ENCODE measurements at places on chromosomes 13 and 19.

GRCh38 chr13:69935043-69935442, 172.6 kb upstream of the ATXN8OS start:
- no peak for DNase-seq

GRCh38 chr13:107447591-107447990, 767.7 kb downstream of the LIG4 start:
- DNase-seq, result no peak

GRCh38 chr19:49820125-49820524, 2.0 kb downstream of the MED25 start:
- no peak for DNase-seq

- no peak for DNase-seq
These were observed 105.0 kb downstream of the IER2 start for GRCh38 chr19:13255041-13255718.

GRCh38 chr13:65932587-65933239, 1297.4 kb downstream of the PCDH9 start:
- no peak for DNase-seq

GRCh38 chr13:74920361-74920760, 561.6 kb downstream of the TBC1D4 start:
- DNase-seq, result no peak

GRCh38 chr19:33403221-33403972, 29.9 kb downstream of the CEBPG start:
- DNase-seq, result no peak

DNA sequence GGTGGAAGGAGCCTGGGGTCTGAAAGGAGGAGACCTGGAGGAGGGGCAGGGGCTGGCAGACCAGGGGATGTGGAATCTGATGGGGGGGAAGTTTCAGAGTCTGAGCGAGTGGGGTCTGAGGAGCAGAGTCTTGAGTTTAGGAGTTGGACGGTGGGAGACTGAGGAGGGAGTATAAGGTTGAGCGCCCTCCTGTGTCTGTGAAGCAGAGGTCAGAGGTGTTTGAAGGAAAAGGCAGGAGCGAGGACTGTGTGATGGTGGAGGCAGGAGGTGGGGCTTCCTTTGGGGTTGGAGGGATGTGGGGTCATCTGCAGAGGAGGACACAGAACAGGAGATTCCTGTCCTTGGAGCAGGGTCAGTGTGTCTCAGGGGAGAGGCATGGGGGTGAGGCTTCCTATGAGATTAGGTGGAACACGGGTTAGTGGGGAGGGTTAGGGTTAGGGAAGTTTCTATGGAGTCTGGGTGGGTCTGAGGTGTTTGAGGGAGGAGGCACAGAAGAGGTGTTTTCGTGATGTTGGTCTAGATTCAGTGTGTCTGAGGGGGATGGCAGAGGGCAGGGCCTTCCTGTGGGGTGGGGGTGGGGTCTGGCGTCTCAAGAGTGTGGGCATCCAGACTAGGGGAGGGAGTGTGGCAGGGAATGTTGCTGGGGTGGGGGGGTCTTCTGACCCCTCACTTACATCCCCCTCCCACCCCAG, 8.3 kb downstream of the RYR1 start:
- no peak for DNase-seq

- DNase-seq, result no peak
These were observed 314.7 kb downstream of the OLFM4 start for GRCh38 chr13:53343361-53343744.

GRCh38 chr19:22595918-22596341, 38.2 kb upstream of the ZNF492 start:
- no peak for DNase-seq

DNA sequence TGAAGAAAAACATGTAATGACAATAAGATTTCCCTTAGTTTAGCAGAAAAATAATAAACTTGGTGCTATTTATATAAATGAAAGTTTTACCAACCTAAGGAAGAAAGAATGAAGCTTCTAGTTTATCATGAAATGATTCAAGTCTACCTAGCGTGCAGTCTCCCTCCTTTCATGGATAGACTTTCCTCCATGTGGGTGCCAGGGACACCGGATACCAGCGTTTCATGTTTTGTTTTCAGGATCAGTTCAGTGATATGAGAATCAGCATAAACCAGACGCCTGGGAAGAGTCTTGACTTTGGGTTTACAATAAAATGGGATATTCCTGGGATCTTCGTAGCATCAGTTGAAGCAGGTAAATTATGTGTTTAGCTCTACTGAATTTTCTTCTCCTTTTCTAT, 196.7 kb downstream of the LMO7 start:
- DNase-seq, result no peak
